ENCODE measurements at places on chromosomes 1 and 21.

DNA sequence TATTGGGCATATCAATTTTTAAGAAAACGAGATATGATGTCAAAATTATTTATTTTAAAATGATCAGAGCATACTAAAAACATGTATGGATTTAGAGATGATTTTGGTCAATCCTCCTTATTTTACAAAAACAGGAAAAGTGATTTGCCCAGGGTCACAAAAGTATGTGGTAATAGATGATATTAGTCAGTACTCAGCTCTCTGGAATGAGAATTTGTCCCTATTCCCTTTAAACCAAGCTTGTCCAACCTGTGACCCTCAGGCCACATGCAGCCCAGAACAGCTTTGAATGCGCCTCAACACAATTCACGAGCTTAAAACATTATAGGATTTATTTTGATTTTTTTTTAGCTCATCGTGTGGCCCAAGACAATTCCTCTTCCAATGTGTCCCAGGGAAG lies 104.7 kb downstream of the AKT3 start:
- no peak for DNase-seq

GRCh38 chr1:218890451-218890850 lies 283.2 kb upstream of the LYPLAL1 start:
- DNase-seq: no peak

GRCh38 chr1:40783001-40783905 lies at the start of gene KCNQ4:
TSS of gene KCNQ4 (plus strand) at chr1:40783787. CDS start at chr1:40784094, 307 bp downstream.
- DNase-seq: no peak

DNA sequence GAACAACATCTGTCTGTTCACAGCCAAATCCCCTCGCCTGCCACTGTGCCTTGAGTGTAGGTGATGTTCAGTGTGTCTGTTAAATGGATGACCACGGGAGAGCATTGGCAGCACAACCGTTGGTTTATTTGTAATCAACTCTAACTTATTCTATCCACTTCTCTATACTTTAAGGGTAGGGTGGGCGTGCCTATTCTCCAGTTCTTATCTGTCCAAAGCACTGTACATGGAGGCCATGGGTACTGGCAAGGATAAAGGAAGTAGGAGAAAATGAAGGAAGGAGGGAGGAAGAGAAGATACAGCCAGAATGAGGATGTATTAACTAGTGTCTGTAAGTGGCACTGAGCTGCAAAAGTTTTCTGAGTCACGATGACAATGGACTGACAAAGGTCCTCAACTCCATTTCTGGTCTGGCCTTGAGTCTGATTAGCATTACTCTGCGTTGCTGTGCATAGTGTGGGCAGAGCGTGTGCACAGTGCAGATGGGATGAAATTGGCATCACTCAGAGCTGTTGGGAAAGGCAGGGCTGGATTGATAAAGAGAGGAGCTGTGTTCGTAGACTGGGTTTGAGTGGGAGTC lies 7.1 kb downstream of the RHOU start:
- DNase-seq: no peak

- no peak for DNase-seq
Measured at GRCh38 chr1:29245261-29245660, 8.9 kb downstream of the PTPRU start.

GRCh38 chr21:38297194-38297631 lies 40.4 kb downstream of the KCNJ15 start:
- DNase-seq: no peak

GRCh38 chr1:246919902-246920301 lies 11.8 kb downstream of the AHCTF1 start:
- DNase-seq: no peak

DNA sequence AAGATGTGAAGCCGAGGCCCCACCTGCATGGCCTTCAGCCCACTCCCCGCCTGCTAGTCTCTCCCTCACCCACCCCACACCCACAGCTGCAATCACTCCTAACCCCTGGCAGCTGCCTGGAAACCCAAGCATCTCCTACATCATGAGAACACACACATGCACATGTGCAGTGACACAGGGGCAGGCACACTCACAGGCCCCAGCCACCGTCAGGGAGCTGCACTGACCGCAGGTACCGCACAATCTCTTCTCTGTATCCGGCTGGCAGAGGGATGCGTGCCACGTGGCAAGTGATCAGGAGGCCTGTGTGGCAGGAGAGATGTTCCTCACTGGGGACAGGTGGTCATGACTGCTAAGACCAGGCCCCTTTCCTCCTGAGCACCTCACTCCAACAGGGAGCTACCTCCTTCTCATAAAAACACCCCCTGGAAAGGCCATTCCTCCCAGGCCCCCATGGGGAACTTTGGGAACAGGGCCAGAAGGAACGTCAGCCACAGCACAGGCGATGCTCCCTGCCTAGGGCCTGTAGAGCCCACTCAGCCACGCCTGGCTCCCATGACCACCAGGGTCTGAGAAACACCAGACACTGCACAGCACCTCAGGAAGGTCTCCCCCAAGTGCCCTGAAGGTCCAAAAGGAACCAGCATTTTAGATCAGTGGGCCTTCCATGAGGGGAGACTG lies 6.0 kb downstream of the LSS start:
- DNase-seq: no peak

GRCh38 chr1:166273618-166274017 lies 106.8 kb upstream of the FAM78B start:
- no peak for DNase-seq

GRCh38 chr21:19468991-19469715 lies 1065.6 kb upstream of the TMPRSS15 start:
- DNase-seq: no peak

DNA sequence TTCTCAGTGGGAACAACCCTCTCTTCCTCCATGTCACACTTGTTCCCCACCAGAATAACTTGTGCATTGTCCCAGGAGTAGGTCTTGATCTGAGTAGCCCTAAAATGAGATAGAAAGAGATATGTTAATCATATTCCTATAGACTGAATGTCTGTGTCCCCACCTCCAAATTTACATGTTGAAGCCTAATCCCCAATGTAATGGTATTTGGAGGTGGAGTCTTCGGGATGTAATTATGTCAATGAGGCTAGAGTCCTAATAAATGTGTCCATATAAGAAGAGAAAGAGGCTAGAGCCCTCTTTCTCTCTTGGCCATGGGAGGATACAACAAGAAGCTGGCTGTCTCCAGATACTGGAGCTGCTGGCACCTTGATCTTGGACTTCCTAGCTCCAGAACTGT lies 54.8 kb upstream of the NRDC start:
- DNase-seq: no peak

GRCh38 chr1:2428490-2428889 lies 16.1 kb upstream of the PEX10 start:
- no peak for DNase-seq

All from glomerular endothelial cell (primary cell).